GDM1 (cell line): ENCODE measurements at places on chromosomes 5 and 9.

GRCh38 chr9:33924978-33925797 lies 108.2 kb downstream of the UBE2R2 start:
- no peak for DNase-seq

GRCh38 chr9:125932012-125932411 lies 184.8 kb downstream of the PBX3 start:
- no peak for DNase-seq

DNA sequence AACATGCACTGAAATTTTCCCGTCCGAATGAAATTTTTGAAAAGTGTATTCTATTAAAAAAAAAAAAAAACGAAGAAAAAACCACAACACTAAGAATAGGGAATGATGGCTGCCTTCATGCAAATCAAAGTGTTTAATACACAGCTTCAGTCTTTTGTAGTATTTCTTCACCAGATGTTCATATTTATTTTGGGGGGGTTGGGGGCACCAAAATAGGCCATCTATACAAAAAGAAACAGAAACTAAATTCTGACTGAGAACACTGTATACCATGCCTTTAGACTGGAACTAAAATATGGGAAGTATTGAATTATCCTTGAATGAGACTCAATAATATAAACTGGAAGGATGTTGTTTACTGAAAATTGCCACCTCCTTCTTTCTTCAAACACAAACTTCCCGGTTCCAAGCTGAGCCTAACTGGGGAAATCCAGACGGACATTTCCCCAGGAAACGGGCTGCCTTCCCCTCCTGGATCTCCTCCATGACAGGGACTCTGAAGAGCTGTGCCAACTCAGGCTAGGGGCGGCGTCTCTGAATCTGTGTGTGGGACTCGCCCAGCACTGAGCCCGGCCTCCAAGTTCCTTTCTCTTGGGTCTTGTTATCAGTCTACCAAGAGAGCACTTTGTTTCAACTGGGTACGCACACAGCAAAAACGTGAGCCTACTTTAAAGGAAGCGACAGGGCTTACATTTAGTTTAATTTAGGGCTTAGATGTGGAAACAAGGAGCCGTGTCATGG lies 511.3 kb upstream of the ADAMTS16 start:
- no peak for DNase-seq

DNA sequence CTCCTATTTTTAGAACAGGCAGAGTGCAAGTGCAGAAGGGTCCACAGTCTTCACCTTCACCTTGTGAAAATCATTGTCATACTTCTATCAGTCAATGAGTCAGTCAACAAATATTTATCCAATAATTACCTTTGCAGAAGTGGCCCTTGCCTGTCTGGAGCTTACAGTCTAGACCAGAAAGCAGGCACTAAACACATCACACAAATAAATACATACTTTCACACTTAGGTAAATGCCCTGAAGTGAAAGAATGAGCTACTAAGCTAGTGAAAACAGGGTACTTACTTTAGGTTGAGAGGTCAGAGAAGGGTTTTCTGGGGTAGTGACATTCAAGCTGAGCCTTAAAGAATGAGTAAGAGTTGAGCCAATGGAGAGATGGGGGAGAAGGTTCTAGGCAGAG lies 421.9 kb upstream of the ADAMTSL1 start:
- DNase-seq = no peak

GRCh38 chr9:107881626-107882300 lies 392.2 kb upstream of the KLF4 start:
- DNase-seq = no peak

DNA sequence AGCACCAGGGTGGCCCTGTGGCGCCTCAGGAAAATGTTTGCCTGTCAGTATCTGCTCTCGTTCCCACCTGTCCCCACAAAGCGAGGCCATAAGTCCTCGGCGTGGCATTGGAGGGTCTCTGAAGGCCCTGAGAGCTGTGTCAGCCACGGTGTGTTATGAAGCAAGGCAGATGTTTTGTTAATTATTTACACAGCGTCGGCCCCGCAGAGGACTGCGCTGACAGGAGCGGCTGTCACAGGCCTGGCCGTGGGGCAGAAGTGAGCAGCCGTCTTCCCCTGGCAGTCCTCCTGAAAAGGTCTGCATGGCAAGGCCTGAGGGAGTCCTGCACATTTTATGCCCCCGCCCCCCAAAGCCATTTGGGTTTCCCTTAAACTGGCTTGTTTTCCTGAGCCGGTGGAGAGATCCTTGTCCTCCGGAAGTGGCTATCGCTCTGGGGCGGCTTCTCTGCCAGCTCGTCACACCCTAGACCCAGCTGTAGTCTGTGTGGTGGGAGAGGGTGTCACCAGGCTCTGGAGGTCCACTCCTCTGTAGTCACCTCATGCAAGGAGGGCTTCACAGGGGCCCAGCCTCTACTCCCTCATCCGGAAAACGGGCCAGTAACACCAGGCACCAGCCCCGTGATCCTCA lies 6.2 kb downstream of the NEK6 start:
- no peak for DNase-seq

DNA sequence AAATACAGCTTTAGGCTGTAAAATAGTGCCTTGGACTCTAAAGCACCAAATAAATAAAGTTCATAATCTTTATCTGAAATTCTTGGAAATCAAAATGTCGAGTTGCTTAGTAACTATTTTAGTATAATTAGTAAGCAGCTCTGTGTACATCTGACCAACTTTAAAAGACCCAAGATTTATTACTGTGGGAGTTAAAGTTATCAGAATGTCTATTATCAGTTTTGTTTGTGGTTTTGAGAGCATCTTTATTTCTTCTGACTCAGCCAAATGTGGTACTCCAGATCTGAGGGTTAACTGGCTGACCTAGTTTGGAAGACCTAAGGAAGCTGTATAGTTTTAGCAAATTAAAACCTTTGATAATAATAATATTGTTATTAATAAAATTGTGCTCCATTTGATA lies 81.2 kb downstream of the PRLR start:
- no peak for DNase-seq

DNA sequence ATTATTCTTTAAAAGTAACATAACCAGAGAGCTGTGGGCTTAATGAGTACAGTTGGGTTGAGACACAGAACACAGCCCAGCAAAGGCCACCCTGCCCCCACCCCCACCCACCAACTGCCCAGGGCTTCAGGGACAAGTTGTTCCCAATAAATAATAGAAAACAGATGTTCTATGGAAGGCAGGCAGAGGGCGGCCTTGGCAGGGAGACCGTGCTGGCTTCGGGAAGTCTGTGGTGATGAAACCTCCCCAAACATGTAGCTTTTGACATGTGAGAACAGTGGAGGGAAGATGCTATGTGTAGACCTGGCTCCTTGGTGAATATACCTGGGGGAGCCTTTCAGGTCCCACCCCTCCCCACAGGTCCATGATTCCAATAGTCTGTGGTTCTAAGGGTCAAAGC lies 10.0 kb downstream of the TRAF1 start:
- no peak for DNase-seq

- no peak for DNase-seq
Observed at GRCh38 chr5:172371684-172372083, 82.6 kb downstream of the SH3PXD2B start.

DNA sequence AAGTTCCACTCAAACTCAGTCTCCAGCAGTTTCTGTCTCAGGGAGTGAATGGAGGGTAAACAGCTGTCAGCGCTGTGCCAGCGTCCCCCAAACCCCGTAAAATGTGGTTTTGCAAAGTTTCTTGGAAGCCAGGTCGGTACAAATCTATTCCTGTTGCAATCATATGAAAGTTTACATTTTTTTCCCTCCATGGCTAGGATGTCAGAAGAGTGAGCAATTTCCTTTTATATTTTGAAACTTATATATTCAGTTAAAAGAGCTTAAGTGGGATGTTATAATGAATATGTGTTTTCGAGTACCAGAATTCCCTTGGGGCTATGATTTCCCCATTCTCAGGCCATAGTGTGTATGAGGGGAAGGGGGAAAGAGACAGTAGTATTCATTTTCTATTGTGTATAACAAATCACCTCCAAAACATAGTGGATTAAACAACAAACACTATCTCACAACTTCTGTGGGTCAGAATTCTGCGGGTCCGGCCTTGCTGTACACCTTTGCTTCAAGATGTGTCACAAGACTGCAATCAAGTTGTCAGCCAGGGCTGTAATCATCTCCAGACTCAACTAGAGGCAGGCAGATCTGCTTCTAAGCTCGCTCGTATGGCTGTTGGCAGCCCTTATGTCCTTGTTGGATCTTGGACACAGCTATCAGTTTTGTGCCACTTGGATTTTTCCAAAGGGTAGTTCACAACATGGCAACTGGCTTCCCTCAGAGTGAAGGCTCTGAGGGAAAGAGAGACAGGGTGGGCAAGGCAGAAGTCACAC lies 107.4 kb downstream of the SNX18 start:
- DNase-seq = no peak

DNA sequence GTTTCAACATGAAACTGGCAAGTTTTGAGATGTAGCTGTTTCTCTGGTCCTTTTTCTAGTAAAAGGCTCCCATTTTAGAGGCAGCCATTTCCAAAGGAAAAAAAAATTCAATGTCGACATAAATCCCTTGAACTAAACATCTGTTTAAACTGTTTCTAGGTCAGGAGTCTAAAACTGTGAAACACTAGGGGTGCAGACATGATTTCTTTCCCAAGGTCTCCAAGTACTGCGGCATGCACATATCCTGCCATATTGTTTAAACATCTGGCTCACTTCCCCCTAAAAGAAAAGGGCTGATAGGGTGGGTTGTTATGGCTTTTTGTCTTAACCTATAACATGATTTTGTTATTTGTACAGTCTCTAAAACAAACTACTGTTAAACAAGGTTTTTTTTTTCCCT lies 51.1 kb downstream of the NFIB start:
- DNase-seq = no peak

- no peak for DNase-seq
Observed at GRCh38 chr9:108259917-108260675, 595.7 kb downstream of the ACTL7B start.

GRCh38 chr5:51734677-51735076 lies 351.4 kb downstream of the ISL1 start:
- no peak for DNase-seq

DNA sequence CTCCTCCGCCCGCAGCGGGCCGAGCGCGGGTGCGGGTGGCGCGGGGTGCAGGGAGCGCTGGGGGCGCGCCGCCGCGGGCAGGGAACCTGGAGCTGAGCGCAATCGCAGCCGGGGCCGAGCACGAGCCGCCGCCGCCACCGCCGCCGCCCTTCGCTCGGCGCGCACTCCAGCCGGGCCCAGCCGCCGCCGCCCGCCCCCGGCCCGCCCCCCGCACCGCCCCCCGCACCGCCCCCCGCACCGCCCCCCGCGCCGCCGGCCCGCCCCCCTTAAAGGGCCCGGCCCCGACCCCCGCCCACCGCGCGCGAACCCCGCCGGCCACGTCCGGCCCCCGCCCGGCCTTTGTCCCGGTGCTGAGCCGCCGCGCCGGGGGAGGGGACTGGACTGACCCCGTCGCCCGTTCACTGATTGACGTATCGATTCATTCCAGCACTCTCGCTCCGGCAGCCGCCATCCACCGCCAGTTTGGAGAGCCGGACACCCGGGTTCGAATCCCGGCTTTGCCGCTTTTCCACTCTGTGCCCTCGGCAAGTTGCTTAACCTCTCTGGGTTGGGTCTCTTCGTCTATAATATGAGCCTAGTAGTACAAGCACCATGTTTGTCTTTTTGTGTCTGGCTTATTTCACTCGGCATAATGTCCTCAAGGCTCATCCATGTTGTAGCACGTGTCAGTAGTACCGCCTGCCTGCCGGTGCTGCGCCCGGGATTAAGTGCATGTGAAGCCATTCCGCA lies at the start of gene SH3PXD2B:
Gene SH3PXD2B (minus strand): TSS at position 168 of the 729 bp plus-strand sequence. CDS start 173 bp downstream, outside the sequence.
- DNase-seq = peak; percentile 37

DNA sequence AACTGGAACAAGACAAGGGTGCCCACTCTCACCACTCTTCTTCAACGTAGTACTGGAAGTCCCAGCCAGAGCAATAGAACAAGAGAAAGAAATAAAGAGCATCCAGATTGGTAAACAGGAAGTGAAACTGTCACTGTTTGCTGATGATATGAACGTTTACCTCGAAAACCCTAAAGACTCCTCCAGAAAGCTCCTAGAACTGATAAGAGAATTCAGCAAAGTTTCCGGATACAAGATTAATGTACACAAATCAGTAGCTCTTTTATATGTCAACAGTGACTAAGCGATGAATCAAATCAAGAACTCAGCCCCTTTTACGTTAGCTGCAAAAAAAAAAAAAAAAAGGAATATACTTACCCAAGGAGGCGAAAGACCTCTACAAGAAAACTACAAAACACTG lies 306.6 kb downstream of the PLK2 start:
- no peak for DNase-seq

GRCh38 chr9:28976250-28976649 lies 1403.0 kb upstream of the C9orf72 start:
- DNase-seq = no peak

GRCh38 chr9:38346811-38347210 lies 45.7 kb upstream of the ALDH1B1 start:
- no peak for DNase-seq

DNA sequence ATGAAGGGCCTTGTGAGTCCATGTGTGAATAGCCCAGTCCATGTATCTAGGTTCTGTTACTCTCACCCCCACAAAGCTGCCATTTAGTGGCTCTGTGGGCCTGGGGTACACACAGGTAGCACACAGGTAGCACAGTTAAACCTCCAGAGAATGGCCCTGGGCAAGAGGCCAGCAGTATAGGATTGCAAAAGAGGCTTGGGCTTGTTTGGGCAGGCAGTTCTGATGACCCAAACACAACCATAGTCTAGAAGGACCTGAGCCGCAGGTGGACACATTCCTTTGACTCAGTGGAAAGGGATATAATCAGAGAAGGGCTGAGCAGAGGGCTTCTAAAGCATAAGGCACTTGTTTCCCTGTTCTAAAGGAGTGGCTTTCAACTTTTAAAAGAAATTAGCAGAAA lies 326.8 kb upstream of the SGCD start:
- no peak for DNase-seq

DNA sequence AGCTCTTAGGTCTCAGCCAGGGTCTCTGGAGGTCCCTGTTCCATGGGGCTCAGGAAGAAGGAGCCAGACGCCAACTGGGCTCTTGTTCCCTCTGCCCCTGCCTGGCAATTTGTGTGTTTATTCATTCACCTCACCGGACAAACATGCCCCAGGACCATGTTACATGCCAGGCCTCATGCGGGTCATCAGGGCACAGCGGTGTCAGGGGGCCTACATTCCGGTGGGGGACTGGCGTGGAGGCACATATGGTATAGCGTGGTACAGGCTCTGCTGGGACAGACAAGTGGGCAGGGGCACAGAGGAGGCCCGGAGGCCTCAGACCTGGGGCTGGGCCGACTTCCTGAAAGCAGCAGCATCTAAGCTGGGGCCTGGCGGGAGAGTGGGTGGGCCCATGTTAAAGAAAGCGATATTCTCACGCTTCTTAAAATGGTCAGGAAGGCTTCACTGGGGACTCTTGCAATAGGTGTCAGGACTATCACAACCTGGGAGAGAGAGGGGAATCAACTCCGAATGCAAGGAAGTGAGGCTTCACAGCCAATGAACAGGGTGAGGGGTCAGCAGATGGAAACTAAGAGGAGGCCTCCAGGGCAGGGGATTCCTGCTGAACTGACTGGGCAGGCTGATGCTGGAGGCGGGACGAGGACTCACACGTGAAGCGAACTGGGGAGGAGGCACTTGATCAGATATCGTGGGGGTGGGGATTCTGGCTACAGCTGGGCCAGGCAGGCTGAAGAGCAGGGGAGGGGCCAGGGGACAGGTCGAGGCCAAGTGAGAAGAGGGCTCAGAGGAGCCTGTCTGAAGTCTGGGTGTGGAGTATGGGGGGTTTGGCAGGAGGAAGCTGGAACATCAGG lies 41.9 kb downstream of the NCS1 start:
- DNase-seq = no peak

GRCh38 chr5:15366676-15367391 lies 133.1 kb upstream of the FBXL7 start:
- no peak for DNase-seq
